CD4-positive, alpha-beta T cell treated with Interleukin-15 for 4 hours (primary cell): ENCODE measurements at places on chromosomes 4 and X.

DNA sequence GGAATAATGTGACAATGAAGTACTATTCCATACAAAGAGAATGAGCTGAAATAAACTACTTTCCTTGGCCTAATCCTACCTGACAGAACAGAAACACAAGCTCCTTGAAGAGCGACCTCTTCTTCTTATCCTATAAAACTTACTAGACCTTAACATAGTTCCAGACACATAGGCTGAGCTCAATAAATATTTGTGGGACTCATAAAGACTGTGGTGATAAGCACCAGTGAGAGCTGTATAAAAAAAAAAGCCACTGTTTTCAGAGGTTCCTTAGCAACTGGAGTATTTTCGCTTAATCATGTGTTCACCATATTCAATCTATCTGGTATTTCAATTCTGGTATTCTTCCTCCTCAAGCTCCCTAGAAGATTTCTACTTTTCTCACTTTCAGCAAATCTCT, 1129.6 kb downstream of the STPG2 start:
- no peak for DNase-seq

DNA sequence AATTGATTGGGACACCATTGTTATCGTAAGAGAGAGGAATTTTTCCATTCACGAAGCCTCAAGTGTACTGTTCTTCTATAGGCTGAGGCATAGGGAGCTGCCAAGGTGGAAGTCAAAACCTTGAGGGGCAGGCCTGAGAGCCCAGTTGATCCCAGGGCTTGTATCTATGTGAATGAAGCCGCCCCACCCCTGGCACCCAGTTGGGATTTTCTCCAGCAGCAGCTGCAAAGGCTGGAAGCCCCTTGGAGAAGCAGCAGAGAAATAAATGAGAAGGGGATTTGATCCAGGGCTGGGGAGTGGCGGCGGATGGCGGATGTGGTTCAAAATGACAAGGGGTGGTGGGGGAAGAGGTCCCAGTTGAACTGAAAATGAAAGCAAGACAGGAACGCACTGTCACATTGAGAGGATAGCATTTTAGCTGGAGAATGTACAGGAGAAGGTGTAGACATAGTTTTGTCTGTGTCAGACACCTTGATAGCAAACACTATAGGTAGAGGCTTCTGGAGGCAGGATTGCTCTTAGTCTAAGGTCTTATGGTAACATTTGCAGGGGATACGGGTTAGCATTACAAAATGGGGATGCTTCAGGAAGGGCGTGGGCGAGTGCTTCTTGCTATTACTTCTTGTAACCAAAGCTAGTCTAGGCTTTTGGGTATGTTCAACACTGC, 32.6 kb downstream of the DOCK11 start:
- DNase-seq, result peak; percentile 57

DNA sequence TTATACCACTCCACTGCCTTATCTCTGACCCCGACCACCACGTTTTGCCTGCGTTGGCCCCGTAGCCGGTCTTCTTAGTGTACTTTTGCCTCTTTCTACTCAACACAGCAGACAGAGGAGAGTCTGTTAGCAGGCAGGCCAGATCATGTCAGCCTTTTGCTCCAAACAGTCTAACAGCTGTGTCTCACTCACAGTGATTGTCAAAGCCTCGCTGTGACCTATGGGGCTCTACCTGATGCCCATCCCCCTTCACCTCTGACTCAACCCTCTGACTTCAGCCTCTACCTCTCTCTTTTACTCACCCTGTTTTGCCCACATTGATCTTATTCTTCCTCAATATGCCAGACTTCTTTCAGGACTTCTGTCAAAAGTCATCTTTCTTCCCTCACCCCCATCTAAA, 127.1 kb downstream of the TRIML1 start:
- DNase-seq, result no peak

GRCh38 chr4:140680686-140681085, 75.5 kb downstream of the TBC1D9 start:
- no peak for DNase-seq

- no peak for DNase-seq
Measured at GRCh38 chr4:113141901-113142346, 92.5 kb downstream of the ANK2 start.

DNA sequence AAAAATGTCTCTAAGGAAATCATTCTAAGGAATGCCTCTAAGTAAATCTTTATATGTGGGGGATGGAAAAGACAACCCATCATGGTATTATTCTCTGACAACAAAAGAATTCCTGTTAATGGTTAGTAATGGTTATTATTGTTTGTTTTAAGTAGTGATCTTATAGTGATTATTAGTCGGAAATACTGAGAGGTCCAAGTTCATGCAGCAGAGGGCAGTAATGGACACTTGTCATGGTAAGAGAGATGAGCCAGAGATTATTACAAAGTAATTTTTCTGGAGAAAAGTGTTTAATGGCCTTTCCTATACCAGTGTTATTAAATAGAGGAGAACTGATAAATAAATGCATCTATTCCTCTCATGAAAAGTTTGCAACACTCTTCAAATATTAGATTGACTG, 8.1 kb upstream of the DKK2 start:
- no peak for DNase-seq

- no peak for DNase-seq
Measured at GRCh38 chr4:25919676-25920075, 5.7 kb downstream of the SMIM20 start.

GRCh38 chrX:68584221-68584620, 63.2 kb upstream of the STARD8 start:
- no peak for DNase-seq

DNA sequence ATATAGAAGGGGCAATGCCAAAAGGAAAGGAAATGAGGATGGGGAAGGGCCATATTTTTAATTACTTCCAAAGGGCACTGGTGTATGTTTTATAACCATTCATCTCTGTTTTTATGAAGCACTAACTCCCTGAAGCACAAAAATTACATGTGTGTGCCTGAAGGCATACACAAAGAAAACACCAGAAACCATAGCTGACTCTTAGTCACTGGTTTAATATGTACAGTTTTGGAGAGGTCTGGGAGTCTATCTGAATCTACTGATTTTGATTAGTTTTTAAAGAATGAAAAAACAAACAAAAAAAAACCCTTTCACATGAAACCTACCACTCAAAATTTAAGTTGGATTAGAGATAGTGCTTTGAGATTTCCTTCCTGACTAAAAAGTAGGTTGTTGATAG, 438.7 kb downstream of the RPA4 start:
- DNase-seq, result no peak

- no peak for DNase-seq
Measured at GRCh38 chr4:155025762-155026457, 182.5 kb upstream of the NPY2R start.

GRCh38 chrX:39613997-39614679, 483.6 kb downstream of the BCOR start:
- DNase-seq, result peak; percentile 8
